NK-92 treated with Interleukin-12 subunit alpha and Interleukin-12 subunit beta, amount 100 ng/mL, for 24 hours (cell line): ENCODE measurements at places on chromosomes 5 and 9.

GRCh38 chr5:149381986-149382338, 2.9 kb upstream of the IL17B start:
- DNase-seq, result peak; percentile 24

GRCh38 chr5:178516504-178517235, 73.5 kb downstream of the COL23A1 start:
- no peak for DNase-seq

GRCh38 chr9:105396901-105397300, 50.9 kb upstream of the FSD1L start:
- no peak for DNase-seq

- DNase-seq, result no peak
Measured at GRCh38 chr5:72937517-72938061, 18.3 kb upstream of the FCHO2 start.

DNA sequence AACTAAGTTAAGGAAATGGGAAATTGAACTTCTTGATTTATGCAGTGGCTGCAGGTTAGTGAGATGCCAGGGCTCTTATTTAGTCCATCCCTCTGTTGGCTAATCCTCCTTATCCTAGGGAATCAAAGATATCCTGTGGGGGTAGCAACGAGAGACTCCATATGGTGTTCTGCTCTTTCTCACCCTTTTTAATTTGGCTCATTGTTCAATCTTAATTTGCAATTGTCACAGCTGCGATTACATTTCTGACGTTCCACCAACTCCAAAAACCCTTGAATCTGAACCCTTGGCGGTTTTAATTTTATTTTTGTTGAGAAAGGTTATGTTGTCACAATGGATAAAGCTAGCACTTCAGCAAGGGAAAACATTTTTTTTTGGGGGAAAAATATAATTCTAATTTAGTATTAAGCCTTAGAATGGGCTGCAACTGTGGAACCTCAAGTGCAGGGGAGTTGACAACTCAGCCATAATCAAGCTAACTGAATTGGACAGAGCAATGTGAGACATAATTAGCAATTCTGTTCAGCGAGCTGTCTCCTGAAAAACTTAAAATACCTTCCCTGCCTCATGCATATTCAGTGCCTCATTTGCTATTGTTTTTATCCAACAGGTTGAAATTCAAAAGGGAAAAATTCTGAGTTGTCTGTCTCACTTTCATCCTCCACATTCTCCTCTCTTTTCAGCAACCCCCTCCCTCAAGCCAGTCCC, 91.3 kb downstream of the MAT2B start:
- DNase-seq, result no peak

DNA sequence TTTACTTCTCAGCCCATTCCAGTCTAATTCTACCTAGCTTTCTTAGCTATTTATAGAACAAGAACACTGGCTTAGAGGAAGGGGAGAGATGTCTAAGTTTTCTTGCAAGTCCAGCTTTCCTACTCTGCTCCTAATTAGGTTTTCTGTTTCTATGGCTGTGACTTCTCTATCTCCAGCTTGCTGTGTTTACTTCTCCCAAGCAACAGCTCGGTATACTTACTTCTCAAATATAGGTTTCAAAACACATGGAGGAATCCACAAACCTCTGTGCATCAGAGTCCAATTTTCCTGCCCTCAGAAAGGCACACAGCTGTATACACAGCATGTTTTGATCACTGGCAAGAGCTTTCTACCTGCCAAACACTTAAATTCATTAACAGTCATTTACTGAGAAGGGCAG, 17.4 kb upstream of the HMGCR start:
- no peak for DNase-seq

DNA sequence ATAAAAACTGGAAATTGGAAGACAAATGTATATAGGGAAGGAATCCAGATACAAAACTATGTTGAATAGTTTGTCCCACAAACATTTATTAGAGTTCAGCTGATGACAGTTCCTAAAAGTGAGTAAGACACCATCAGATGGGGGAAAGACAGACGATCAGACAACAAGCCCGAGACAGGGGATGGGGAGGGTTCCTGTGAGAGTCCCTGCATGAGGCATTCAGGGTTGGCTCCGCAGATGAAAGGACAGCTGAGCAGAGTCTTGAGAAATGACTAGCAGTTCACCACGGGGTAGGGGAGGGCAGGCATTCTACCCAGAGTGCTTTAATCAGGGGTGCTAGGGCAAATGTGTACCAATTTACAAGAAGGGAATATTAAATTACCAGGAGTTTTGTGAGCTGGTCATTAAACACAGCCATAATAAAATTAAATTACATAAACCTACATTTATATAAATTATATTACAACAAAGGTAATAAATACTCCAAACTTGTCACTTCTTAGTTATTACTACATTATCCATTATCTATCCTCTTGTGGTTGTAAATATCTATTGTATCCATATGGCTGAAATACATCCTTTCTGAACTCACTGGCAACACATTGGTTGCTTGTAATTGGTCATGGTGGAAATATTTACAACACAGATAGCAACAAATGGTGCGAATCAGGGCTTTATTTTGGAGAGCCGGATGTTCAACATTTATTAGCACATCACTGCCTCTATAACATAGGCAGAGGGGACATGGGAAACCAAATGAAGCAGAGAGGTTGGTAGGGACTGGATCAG, 27.8 kb downstream of the TNFSF15 start:
- no peak for DNase-seq

DNA sequence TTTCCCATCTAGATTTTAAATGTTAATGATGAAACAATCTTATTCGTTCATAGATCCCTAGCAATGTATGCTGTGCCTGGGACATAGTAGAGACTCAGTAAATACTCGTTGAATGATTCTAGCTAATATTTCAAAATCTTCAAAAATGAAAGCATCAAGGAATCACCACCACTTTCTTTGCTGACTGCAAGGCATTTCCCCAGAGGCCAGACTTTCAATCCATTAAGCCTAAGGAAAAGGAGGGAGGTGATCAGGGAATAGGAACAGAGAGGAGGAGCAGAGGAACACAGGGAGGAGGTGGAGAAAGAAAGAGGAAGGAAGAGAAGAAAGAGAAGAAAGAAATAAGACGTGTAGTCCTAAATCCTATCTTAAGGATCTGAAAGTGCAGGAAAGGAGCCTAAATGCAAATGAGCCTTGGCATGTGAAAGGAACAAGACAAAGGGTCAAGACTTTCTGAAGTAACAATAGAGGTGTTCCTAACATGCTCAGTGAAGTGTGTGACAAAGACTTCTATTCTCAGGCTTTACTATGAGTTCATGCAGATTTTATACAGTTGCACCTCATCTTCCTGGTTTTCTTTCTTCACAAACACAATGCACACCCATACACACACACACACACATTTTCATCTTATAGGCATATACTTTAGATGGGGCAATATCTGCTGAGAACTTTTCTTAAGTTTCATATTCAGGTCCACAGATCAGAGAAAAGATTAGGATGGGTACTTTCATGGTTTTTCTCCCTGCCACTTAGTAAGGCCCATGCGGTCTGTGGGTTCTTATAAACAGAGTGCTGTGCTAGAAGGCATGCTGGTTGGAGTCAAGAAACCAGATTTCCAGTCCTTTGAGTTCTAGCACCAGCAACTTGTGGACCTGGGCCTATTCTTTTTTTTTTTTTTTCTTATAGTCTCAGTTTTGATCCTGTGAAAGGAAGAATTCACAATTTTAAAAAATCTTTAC, 512.2 kb upstream of the TNC start:
- no peak for DNase-seq

DNA sequence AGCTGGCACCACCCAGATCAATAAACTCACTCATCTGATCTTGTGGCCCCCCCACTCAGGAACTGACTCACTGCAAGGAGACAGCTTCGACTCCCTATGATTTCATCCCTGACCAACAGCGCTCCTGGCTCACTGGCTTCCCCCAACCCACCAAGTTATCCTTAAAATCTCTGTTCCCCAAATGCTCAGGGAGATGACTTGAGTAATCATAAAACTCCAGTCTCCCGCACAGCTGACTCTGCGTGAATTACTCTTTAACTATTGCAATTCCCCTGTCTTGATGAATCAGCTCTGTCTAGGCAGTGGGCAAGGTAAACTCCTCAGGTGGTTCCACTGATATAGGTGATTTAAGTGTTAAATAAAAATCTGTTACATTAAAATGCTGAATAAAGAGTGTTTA, 1.9 kb upstream of the TRIM32 start:
- DNase-seq, result no peak

DNA sequence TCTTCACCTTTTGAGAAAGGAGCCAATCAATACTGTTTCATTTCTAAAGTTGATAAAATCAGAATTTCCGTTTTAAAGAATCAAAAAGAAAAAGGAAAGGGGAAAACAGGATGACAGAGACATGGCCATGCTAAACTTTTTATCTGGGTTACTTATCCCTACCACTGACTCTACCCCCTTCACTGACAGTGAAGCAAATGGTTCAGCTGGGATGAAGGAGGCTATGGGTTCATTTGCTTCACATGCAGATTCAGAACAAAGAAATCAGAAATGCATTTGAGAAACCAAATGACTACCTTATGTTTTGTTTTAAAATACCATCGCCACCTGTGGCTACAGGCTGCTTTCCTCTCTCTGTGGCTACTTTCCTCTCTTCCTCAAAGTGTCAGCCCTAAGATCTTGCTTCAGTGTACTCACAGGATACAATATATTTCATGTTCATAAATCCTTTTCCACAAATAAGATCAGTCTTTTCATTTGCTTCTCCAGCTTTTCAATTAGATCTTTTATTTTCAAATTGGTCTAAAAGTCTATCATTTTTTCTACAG, 53.3 kb downstream of the LPAR1 start:
- DNase-seq, result no peak

- no peak for DNase-seq
Measured at GRCh38 chr9:81083854-81084512, 605.4 kb downstream of the TLE1 start.
